Nephron progenitor cell (in vitro differentiated cells): ENCODE measurements at places on chromosomes 13 and 19.
A peak's percentile ranks its signal among the peaks of the same experiment; 100 is the strongest.

GRCh38 chr19:23789246-23789645 lies 30.6 kb upstream of the ZNF681 start:
- DNase-seq, result no peak

GRCh38 chr19:19460258-19460731 lies 54.8 kb downstream of the GATAD2A start:
- no peak for DNase-seq

DNA sequence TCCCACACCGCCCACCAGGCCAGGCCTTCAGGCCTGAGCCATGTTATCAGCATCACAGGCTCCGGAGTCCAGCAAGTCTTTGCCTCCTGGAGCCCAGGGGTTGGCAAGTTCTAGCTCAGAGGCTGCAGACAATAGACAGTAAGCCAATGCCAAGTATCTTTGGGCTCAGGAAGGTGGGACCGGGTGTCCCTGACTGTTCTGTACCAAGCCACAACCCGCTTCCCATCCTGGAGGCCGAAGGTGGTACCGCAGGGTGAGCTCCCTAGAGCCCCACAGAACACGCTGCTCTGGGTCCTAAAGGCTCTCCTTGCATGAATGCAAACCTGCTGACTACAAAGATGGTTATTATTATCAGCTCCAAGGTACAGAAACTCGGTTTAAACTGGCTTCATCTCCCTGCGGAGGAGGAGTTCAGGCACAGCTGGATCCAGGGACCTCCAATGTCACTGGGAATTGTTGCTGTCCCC lies 5.5 kb upstream of the FSTL3 start:
- DNase-seq, result no peak

DNA sequence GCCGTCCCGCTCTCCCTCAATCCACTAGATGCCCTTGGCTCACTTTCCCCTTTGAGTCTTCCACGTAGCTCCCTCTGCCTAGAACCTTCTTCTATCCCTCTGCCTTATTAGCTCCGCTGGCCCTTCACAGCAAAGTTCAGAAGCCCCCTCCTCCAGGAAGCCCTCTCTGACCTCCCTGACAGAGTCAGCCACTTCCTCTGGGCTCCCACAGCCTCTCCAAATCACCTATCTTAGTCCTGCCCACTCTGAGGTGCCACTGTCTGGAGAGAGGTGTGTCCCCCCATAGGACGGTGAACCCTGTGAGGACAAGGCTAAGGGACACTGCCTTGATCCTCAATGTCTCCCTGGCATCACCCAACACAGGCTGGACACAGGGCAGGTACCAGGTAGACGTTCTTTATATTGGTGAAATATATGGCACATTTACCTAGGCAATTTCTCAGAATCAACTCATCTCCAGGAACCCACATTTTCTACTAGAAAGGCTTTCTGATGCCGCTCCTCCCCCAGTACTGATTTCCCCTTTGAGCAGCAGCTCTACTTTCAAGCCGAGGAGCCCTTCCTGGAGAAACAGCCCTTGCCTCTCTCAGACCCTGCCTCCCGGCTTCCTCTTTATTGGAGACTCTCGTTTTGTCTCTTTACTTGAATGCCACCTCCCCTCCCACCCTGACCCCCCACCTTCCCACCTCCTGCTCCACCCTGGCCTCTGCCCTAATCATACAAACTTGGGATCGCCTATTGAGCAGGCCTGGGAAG lies 3.4 kb upstream of the TGFB1 start:
- DNase-seq, result no peak

- no peak for DNase-seq
Observed at GRCh38 chr13:40169476-40169875, 497.0 kb downstream of the FOXO1 start.

GRCh38 chr13:19289180-19289579 lies 107.6 kb upstream of the TUBA3C start:
- DNase-seq, result no peak

DNA sequence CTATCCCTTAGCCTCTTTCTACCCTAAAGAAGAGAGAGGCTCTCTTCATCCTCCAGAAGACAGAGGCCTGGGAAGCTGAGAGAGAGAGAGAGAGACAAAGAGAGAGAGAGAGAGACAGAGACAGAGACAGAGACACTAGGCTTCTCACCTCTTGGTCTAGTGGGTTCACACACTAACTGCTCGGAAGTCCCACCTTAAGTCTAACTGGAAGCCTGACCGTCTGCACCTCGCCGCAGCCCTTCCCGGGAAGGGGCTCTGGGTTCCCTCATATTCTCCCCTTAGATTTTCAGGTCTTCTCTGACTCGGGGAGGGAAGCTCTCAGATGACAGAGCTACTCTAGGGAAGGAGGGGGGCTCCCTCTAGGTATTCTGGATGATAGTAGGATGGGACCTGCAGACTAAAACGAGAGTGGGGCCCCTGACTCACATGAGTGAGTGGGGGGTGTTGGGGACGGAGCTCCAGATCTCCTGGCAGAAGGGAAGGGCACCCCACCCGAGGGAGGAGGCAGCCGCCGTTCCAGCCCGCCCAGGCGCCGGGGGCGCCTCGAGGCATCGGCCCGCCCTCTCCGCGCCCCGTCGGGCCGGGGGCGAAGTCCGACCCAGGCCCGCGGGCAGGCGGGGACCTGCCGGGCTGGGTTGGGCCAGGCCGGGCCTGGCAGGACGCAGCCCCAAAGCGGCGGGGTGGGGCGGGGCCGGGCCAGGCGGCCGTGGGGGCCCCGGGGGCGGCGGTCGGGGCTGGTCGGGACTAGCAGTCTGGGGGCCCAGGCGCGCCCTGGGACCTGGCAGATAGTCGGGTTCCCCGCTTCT lies 2.0 kb upstream of the JUNB start:
- DNase-seq, result no peak

- DNase-seq, result no peak
Observed at GRCh38 chr19:964761-965694, 19.1 kb upstream of the WDR18 start.

- DNase-seq, result no peak
Observed at GRCh38 chr13:67554286-67554685, 324.1 kb upstream of the PCDH9 start.

- DNase-seq, result no peak
Observed at GRCh38 chr19:10190026-10190425, 4.7 kb downstream of the DNMT1 start.

DNA sequence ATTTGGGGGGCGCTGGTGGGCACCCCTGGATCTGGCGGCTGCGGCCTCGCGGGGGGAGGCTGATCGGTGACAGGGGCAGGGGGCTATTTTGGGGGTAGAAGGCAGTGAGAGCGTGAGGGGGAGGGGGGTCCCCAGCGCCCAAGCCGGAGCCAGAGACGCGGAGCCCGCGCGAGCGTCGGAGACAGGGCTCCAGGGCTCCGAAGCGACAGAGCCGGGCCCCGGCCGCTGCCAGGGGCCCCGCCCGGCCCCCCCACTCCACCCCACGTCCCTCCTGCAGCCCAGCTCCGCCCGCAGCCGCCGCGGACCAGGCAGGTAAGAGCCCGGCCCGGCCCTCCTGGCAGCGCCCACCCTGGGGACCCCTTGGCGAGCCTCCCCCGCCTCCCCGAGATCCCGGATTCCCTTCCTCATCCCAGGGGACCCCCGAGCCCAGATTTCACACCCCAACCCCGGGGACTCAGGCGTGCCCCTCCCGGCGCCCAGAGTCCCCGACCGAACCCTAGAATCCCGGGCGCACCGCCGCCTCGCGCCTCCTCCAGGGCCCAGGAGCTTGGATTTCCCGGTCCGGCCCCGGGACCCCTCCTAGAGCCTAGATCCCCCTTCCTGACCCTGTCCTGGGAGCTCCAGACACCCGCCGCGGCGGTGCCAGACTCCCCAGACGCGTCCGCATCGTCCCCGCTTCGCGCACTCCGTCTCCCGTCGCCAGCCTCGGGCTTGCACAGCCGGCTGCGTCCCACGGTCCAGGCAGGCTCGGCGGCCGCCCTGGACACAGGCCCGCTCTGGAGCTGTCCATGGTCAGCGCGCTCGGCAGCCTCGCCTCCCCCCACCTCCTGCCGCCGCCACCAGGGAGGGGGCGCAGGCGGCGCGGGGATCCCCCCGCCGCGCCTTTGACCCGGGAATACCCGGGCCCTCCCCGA lies at the start of gene PPFIA3:
Gene PPFIA3 (plus strand): TSS at position 134 of the 914 bp plus-strand sequence. CDS start 8,330 bp downstream, outside the sequence.
- DNase-seq, result peak; percentile 85
